ENCODE measurements at places on chromosomes 7 and 10. TPM values are rescaled to one million over a fixed set of nuclear protein-coding genes. Genes with fewer than 3 reads are reported as not detected.

DNA sequence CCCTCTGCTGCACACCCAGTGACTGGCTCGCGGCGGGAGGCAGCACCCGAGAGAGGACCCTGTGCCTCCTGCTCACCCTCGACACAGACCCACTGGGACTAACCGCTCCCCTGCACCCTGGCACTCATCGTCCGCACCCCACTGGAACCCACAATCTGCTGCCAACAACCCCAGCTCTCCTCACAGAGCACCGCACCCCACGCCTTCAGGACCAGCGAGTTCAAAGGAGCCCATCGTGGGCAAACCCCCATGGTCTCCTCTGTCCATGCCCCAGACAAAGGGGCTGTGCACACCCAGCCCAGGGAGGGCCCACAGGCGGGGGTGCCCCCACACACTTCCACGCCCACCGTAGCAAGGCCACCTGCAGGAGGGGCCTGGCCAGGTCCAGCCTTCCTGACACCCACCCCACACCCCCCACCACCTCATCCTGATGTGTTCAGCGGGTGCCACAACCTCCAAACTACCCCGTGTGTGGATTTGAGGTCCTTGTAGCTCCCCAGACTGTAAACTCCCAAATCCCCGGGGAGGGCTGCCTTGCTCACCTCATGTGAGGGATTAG lies 14.0 kb downstream of the RASGEF1A start:
- peaks cover 9% of the 10 kb centered on the region for H3K4me1 ChIP-seq
- no peaks in the 10 kb centered on the region for H3K36me3 ChIP-seq
- no peak overlapping the region for H3K27ac ChIP-seq
- no peaks in the 10 kb centered on the region for H3K27me3 ChIP-seq
- H3K4me3 ChIP-seq: no peak overlapping the region

- peaks cover 8% of the 10 kb centered on the region for H3K27me3 ChIP-seq
- H3K4me1 ChIP-seq: peaks cover 13% of the 10 kb centered on the region
- H3K36me3 ChIP-seq: no peaks in the 10 kb centered on the region
- no peak overlapping the region for H3K27ac ChIP-seq
- no peak for DNase-seq
- no peak overlapping the region for H3K4me3 ChIP-seq
Observed at GRCh38 chr7:26664735-26665416, 199.5 kb downstream of the SKAP2 start.

DNA sequence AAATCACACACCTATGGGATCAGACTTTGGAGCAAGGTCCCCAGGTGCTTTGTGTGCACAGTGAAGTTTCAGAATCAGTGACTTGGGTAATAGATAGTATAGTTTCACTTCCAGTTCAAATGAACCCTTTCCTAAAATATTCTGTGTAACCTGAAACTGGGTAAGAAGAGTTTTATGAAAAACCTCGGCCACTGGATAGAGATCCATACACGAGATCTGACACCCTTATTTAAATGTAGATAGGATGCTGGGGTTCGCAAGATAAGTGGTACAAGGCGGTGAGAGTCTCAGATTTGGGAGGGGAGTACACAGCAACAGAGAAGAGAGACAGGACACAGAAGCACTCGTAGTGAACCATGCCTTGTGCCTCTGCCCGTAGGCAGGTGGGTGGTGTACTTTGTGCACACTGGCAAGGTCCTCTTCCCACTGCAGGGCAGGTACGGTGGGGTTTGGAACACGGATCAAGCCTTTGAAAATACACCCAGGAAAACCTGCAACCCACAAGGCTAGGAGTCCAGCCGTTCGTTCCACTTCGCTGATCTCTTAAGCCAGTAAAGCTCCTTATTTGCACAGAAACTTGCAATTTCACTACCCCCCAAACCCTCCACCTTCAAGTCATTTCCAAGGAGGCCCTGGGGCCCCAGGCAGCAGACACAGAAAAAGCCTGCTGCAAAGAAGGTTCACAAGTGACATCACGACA lies 162.8 kb downstream of the USP6NL start:
- peak; percentile 39 for DNase-seq
- peaks cover 6% of the 10 kb centered on the region for H3K27me3 ChIP-seq
- H3K27ac ChIP-seq: no peak overlapping the region
- no peaks in the 10 kb centered on the region for H3K36me3 ChIP-seq
- peaks cover 13% of the 10 kb centered on the region for H3K4me1 ChIP-seq

The UNCX gene
- total RNA-seq: not detected

- DNase-seq: peak; percentile 95
- no peaks in the 10 kb centered on the region for H3K27me3 ChIP-seq
- peak overlapping the region; percentile 77 for H3K4me3 ChIP-seq
- H3K27ac ChIP-seq: peak overlapping the region; percentile 100
Observed at GRCh38 chr10:6530211-6530840, 49.8 kb downstream of the PRKCQ start.

DNA sequence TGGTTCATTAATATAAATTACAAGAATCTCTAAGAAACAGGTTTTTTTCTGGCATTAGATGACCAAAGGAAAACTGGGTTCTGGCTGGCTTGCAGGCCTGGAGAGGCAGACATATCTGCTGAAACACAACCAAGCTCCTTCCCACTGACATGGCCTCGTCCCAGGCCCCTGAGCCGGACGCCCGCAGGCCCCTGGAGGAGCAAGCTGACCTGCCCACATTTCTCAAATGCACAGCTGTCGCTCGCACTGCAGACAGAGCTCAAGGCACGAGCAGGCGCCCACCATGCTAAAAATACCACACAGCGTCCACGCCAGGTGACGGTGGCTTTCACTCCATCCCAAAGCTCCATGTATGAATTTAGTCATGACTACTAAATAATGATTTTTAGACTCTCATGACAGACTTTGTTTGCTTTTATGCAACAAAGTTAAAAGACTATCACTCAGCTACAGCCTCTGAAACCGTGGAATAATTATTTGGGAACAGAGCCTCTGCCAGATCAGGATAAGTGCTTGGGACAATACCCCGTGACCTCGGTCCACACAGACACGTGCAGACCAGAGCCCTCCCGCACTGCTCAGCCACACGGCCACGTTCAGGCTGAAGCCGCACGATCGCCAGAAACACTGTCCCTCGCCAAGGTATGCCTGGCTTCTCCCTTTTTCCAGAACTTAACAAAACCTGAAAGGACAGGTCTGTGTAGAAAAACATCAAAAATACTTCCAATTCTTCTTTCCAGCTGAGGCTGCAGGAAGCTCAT lies 71.1 kb downstream of the DIP2C start:
- H3K27ac ChIP-seq: no peak overlapping the region
- H3K4me1 ChIP-seq: peaks cover 2% of the 10 kb centered on the region
- H3K36me3 ChIP-seq: no peaks in the 10 kb centered on the region
